ENCODE measurements at places on chromosomes 1 and 21.

- DNase-seq = no peak
These were observed 12.0 kb downstream of the SYT11 start for GRCh38 chr1:155871390-155871789.

- no peak for DNase-seq
These were observed 13.5 kb downstream of the LDLRAP1 start for GRCh38 chr1:25556791-25557476.

DNA sequence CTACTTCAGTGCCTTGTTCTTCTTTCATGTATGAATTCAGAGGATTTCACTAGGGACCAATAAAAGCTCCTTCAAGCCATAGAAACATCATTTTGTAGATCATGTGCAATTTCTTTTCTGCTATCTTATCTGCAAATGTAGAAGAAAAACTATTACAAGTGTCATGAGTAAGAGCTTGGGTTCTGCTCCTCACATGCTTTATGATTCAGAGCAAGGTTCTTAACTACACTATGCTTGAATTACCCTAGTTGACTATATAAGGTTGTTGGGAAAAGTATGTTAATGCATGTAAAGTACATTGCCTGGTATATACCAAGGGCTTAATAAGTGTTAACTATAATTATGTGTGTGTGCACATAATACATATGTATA, 91.4 kb upstream of the S1PR1 start:
- DNase-seq = no peak

- no peak for DNase-seq
These were observed 19.9 kb downstream of the IRF2BP2 start for GRCh38 chr1:234589854-234590620.
